ENCODE measurements at places on chromosomes 7 and 10. TPM values are rescaled to one million over a fixed set of nuclear protein-coding genes. Genes with fewer than 3 reads are reported as not detected.

CCL24 gene
- total RNA-seq, result not detected

CLRN3 gene
- not detected for total RNA-seq

OPN4 gene
- total RNA-seq, result not detected

NKX2-3 gene
- total RNA-seq, result not detected

PKD1L1 gene
- 3.4 TPM for total RNA-seq

C10orf143 gene
- total RNA-seq, result 1.6 TPM

PSD gene
- total RNA-seq, result not detected

PILRA gene
- 0.38 TPM for total RNA-seq

SCIN gene
- 0.33 TPM for total RNA-seq

CYP17A1 gene
- not detected for total RNA-seq
